CMK (cell line): ENCODE measurements at places on chromosomes 12 and 14.

DNA sequence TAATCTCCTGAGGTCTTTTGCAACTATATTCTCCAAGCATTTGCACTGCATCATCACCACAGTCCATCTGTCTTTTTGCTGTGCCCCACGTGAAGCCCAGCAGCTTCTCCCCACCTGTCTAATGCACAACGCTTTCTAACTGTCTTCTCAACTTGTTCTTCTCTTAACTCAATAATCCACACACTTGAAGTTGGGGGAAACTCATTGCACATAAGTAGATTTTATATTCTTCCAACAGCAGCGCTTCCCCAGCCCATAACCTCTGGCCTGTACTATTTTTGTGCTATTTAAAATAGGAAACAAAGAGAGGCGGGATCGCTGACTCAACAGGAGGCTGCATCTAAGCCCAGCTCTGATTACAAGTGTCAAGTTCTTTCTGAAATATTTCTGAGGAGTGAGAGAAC is 226.7 kb downstream of the GXYLT1 start:
- no peak for DNase-seq

DNA sequence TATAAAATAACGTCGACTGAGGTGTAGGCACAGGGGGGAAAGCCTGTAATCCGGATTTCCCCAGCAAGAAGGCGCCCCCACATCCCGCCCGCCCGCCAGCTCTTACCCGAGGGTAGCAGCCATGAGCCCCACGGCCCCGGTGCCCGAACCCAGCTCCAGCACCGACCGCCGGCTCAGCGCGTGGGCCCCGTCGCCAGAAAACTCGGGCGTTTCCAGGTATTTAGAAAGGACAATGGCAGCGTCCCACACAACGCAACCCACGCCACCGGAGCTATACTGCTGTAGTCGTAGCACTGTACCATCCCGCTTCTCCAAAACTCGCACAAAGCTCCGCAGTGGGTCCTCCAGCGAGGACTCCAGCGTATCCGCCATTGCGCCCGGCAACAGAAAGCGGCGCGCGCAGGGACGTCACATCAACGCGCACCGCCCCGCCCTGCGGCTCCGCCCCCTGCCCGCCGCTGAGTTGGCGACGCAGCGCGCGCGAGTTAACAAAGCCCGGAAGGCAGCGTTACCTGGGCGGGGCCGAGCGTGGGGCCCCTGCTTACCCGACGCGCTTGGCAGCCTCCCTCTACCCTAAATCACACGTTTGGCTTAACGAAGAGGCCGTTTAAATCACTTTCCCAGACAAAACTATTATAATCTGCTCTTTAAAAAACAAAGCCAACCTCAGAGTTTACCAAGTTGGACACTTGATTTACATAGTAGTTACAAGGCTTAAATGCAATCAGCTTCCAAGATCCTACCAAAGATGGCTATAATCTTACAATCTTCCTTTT is at the start of gene VCPKMT:
Gene VCPKMT, minus strand, starts transcription at position 392 of the 776 bp plus-strand sequence. Its CDS starts 20 bp downstream, at position 372.
- DNase-seq, result peak; percentile 60

DNA sequence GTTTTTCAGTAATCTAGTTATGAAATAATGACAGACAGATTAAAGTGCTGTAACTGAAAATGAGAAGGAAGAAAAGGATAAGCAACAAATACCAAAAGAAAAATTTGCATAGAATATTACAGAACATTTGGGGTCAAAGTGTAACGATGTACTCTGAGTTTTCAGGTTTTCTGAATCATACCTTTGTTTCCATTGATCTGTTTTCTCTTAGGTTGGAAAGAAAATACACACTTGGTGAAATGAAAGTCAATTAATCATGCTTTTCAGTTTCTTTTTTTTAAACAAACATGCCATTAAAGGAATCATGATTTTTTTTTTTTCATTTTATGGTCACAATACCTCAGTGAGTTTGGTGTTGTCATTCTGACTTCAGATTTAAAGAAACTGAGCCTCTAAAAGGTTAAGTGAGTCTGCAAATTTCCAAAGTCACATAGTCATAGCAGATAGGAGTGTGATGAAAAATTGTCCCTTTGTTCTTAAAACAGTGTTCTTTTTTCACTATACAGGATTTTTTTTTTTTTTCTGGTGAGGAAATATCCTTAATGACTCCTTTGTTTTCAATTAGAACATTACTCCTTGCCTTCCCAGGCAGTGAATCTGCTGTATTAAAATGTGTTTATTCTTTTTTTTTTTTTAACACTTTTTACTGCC is 35.9 kb upstream of the PZP start:
- DNase-seq, result no peak

DNA sequence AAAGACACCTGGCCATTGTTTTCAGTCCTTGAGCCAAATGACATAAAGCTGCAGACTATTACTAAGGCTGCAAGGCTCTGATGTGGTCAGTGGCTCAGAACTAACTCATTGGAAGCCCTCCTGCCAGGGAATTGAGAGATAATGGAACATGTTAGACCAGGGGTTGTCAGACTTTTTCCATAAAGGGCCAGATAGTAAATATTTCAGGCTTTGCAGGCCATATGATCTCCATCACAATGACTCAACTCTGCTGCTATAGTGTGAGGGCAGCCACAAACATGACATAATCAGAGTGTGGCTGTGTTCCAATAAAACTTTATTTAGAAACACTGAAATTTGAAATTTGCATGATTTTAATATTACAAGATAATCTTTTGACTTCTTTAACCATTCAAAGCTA is 140.3 kb downstream of the TMEM30B start:
- no peak for DNase-seq

DNA sequence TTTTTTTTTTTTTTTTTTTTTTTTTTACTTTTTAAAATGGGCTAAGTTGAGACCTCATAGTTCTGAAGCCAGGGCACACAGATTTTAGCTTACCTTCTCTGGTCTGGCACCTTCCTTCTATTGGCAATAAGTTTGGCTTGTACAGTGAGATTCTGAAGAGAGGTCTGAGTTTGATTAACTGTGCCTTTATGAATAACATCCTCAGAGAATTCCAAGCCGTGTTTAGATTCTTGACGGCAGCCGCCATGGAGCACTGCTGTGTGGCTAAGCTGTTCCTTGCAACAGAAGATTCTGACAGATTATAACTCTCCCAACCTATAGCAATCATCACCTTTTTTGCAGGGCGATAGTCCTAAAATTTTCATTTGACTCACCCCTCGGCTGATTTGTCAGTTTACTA is 354.9 kb upstream of the FAR2 start:
- no peak for DNase-seq

- no peak for DNase-seq
These were observed 252.6 kb upstream of the CCDC196 start for GRCh38 chr14:66233591-66233990.

DNA sequence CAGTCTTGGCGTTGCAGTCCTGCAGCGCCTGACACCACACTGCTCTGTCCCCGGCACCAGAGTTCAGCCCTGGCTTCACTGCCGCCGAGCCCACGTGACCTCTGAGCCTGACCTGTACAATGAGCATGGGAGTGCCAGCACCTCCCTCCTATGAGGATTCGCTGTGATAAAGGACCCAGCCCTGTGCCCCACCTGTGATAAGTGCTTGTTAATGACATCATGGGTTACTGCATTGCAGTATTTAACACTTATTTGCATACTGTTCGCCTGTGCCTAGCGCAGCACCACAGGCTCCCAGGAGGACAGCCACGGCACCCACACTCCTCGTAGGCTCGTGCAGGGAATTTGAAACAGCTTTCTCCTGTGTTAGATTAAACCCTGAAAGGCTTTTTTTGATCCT is 118.2 kb upstream of the GSC start:
- DNase-seq, result no peak

DNA sequence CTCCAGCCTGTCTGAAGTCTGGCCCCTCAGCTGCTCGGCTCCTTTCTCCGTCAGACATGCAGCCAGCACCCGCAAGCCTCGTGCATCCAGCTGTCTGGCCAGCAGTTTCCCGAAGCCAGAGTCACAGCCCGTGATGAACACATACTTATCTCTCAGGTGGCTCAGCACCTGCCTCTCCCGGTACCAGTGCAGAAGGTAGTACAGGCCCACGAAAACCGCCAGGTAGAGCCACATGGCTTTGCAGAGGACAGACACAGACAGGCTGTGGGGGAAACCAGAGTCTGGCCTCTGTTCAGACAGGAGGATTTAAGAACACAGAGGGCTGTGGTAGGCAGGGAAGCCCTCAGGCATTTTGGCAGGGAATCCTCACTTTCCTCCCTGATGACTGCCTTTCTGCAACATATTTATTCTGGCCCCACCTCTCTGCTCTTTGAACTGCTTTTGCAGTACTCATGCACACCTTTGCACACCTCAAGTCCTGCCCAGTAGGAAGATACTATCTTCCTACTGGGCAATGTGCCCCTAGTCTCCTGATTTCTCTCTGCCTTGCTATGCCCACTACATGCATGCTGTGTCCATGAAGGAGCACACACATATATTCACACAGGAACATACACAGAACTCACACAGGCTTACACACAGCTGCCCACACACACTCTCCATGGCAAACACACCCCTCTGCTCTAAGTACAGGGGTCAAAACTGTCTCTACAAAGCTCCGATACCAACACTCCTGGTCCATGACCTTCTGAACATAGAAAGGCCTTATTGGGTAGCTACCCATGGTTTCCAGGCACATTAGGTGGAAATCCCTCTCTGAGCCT is at the start of gene RDH16:
Gene RDH16, minus strand, starts transcription at position 380 of the 824 bp plus-strand sequence. Its CDS starts 146 bp downstream, at position 234.
- no peak for DNase-seq

DNA sequence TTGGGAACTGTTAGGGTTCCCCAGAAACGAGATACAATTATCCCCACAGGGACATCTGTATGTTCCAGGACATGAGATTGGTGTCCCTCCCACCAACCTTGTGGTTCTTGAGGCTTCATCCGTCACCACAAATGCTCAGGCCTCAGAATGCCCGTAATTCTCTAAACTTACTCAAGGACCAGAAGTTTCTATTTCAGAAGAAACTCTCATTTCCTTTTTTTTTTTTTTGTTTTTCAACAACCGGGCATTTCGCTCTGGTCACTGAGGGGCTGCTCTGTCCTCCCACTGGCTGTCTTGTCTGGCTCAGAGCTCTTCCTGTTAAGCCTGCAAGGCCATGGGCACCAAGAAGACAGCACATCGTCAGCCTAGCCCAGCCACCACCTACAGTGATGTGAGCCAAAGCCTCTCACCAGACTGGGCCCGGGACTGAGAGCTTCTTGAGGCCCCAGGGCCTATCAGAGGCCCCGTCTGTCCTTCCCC is 36.2 kb downstream of the VDR start:
- DNase-seq, result peak; percentile 52

- no peak for DNase-seq
These were observed 10.6 kb downstream of the ACVRL1 start for GRCh38 chr12:51917746-51918453.

DNA sequence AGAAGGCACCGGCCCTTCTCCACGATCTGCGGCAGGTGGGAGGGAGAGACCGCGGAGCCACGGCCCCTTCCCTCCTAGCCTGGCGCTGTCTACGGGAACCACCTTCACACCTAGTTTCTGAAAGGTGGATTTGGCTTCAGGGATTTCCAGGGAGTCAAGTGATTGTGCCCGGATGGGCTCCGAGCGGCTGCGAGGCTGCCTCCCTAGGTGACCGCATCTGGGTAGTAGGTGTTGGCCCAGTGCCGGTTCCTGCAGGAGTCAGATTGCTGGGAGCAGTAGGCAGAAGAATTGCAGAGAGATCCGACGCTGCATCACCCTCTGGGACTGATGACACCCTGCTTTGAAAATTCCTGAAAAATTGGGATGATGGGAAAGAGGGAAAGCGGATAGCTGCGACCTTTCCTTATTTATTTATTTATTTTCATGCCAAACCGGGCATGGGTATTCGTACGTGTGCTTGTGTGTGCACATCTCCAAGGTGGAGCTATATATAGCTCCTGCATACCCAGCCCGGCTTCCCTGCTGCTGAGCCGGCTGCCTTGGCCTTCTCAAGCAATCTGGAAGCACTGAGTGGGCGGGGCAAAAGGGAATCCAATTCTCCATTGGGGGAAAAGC is 1.1 kb downstream of the CNTN1 start:
- DNase-seq, result no peak

DNA sequence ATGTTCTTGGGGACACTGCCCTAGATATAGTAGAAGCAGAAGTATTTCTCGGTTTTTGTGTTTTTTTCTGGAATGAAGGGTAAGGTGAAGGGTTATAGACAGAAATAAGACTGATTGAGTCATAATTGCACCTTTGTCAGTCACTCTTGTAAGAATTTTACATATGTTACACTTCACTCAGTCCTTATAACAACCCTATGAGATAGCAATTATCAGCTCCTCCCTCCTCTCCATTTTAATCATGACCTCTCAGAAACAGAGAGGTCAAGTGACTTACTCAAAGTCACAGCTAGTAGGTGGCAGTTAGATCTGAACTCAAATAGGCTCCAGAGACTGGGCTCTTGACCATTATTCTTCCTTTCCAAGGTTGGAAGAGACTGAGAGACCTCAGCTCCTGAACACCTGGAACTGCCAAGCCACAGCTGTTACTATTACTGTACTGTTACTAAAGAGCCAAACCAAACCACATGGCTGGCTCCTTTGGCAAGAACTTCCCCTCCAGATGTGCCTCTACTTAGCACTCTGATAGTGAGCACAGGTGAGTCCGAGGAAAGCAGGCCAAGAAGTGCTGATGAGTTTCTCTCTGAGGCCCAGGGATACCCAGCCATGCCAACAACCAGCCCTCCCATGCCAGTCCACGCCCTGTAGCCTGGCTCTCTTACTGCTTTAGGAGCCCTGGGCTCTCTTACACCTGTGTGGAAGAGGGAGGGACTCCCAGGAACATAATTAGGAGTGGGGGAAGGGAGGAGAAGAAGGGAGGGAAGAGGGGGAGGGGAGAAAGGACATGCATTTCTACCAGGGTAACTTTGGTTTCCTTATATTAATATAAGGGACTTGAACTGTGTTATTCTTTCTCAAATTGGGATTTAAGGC is 121.3 kb downstream of the CRADD start:
- DNase-seq, result no peak
